ENCODE measurements at places on chromosomes 4 and X.

- DNase-seq: no peak
Observed at GRCh38 chr4:75195111-75195510, 262.2 kb downstream of the PARM1 start.

GRCh38 chr4:45554423-45554822, 569.4 kb downstream of the GABRG1 start:
- no peak for DNase-seq

- DNase-seq: no peak
Observed at GRCh38 chrX:81779701-81780100, 577.8 kb downstream of the SH3BGRL start.

GRCh38 chr4:36326476-36327029, 45.1 kb downstream of the DTHD1 start:
- no peak for DNase-seq

- no peak for DNase-seq
Observed at GRCh38 chrX:25020391-25020904, 4.7 kb upstream of the ARX start.

DNA sequence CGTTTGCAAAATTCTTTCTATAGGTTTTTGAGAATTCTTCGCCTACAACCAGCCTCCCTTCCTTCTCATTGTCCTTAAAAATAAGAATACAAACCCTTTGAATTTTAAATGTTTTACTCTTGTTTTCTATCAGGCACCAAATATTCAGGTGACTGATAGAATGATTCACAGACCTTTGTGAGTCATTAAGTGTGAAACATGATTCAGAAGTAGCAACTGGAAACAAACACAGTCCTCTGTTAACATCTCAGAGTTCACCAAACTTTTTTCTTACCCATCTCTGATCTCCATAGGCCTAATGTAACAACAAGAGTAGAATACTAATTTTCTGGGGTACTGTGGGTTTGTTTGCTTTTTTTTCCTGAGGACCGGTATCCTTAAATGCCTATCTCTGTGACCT, 63.4 kb upstream of the MAB21L2 start:
- no peak for DNase-seq

- DNase-seq: no peak
Observed at GRCh38 chr4:83171436-83172039, 57.0 kb upstream of the PLAC8 start.

DNA sequence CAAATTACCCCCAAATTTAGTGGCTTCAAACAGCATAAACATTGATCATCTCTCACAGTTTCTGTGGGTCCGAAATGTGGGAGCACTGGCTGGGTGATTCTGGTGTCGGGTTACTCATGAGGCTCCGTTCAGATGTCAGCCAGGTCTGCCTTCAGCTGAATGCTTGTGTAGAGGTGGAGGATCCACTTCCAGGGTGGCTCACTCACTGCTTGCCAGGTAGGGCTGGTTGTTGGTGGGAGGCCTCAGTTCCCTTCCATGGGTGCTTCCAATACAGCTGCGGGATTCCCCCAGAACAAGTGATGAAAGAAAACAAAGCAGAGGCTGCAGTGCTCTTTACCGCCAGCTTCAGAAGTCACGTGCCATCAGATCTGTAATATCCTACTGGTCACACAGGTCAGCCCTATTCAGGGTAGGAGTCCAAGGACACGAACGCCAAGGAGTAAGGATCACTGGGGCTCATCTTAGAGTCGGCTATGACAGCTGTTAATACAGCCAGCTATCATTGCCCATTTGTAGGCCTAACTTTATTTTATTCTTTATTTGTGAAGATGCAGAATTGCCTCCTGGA, 1.1 kb upstream of the SMIM43 start:
- no peak for DNase-seq

- no peak for DNase-seq
Observed at GRCh38 chr4:83552924-83553323, 17.0 kb downstream of the GPAT3 start.

- no peak for DNase-seq
Observed at GRCh38 chr4:160510928-160511327, 1408.0 kb downstream of the RAPGEF2 start.

- DNase-seq: no peak
Observed at GRCh38 chrX:78333521-78333920, 6.1 kb upstream of the CYSLTR1 start.

- no peak for DNase-seq
Observed at GRCh38 chr4:148376151-148376550, 66.1 kb downstream of the NR3C2 start.

DNA sequence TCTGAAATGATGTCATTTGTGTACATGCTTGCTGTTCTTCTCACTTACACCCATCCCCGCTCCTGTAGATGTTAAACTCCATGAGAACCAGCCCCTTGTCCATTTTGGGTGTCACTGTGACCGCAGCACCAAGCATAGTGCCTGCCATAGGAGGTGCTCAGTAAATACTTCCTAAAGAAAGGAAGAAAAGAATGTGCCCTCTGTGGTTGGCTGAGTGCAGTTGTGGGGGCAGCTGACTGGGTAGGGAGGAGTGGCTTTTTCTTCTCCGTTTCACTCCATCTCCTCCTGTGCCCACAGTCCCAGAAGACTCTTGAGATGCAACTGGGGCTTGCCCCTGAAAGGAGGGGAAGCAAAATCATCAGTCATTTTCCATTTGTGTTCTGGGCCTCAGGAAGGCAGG, 25.5 kb downstream of the PHEX start:
- DNase-seq: no peak

GRCh38 chr4:44872246-44872645, 145.9 kb upstream of the GNPDA2 start:
- DNase-seq: no peak

DNA sequence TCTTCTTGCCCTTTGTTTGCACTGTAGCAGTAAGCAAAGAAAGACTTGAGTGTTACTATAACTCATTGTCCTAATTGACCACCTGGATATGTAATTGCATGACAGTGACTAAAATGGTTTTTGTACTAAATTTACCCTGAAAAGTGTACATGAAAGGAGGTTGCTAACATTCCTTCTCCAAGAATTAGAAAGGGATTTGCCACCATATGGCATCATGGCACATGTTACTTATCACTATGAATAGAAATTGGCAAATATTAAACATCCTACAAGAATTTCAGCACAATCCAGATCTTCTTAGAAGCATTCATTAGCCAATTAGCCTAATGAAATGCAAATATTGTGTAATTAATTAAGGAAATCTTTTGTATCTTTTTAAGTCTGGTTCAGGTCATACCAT, 834.2 kb downstream of the STPG2 start:
- DNase-seq: no peak

DNA sequence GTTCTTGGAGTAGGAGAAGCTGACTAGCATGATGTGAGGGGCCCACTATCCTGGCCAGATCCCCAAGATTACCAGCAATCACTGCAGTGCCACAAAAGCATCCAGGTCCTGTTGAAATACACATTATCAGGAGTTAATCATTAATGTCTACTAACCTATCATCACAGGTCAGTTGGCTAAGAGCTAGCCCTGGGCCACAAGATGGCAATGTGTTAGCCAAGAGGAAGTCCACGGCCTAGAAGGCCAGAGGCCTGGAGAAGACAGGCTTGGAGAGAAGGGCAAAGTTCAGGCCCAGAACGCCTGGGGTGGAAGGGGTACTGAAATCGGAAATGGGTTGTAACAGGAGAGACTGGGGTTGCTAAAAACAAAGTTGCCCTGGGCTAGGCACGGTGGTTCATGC, 19.9 kb upstream of the KIAA1210 start:
- DNase-seq: no peak

- no peak for DNase-seq
Observed at GRCh38 chr4:5635826-5636195, 72.5 kb downstream of the EVC2 start.

- DNase-seq: no peak
Observed at GRCh38 chr4:152243896-152244595, 291.8 kb downstream of the FBXW7 start.

DNA sequence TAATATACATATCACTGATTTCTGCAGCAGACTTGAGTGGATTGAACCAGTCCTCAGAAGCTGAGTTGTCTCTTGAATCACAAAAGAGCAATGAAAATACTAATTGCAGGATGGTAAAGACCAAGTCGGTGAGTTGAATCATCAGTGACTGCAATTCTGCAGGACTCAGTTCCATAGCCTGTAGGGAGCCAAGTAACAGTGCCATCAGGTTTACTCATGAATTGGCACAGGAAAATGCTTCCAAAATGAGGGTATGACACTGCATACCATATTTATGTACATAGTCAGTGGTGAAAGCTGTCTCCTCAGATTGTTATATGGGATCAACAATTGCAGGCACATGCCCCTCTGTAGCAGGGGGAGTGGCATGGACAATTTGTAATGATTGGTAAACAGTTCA, 192.8 kb downstream of the CCNG2 start:
- no peak for DNase-seq

DNA sequence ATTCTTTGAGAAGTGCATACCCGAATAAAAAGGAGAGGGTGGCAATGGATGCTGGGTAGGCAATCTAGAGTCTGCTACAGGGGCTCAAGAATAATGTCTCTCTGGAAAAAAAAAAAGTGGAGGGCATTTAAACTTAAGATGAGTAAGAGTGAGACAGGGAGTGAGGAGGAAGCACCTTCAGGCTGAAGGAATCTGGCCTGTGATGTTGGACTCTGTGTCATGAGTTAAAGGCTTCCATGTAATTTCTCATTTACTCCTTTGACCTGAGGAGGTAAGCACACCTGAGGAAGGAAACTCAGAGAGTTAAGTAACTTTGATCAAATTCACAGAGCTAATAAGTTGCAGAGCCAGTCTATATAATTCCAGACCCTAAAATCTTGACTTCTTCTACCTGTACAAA, 3.2 kb upstream of the PRKG2 start:
- no peak for DNase-seq

GRCh38 chr4:124636788-124637187, 75.7 kb downstream of the ANKRD50 start:
- peak; percentile 54 for DNase-seq

DNA sequence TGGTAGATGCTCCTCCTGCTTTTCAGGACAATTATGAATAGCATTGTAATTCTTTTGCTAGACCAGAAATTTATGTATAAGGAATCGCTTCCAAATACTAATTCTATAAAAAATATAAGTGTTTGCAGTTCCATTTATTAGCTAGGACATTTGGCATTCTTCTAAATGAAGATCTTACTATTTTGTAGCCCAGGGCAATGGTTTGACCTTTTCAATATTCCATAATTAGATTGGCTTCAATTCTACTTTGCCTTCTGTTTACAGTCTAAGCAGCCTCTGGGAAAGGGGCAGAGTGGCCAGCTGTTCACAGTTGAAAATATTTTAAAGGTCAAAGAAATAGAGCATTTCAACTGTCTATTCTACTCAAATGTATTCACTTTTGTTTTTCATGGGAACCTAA, 912.1 kb upstream of the GRIA3 start:
- DNase-seq: no peak

GRCh38 chr4:13860126-13860525, 232.6 kb upstream of the BOD1L1 start:
- peak; percentile 36 for DNase-seq

- no peak for DNase-seq
Observed at GRCh38 chrX:50941638-50942037, 31.1 kb downstream of the BMP15 start.

DNA sequence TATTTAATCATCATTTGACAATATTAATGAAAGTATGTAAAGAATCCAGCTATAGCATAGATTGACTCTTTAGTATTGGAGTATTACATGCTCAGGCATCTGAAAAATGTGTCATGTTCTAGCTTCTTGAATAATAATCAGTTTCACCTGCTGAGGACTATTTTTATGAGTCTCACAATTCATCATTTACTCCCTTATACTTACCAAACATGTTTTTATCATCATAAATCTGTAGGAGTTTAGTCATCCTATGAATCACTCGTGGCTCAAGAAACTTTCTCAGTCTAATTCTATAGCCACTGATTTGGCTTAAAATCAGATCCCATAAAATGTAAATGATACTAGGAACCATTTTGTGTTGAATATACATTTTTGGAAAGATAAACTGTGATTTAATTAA, 1616.1 kb downstream of the C4orf33 start:
- DNase-seq: no peak

- DNase-seq: no peak
Observed at GRCh38 chrX:18810416-18810815, 103.0 kb downstream of the PPEF1 start.

DNA sequence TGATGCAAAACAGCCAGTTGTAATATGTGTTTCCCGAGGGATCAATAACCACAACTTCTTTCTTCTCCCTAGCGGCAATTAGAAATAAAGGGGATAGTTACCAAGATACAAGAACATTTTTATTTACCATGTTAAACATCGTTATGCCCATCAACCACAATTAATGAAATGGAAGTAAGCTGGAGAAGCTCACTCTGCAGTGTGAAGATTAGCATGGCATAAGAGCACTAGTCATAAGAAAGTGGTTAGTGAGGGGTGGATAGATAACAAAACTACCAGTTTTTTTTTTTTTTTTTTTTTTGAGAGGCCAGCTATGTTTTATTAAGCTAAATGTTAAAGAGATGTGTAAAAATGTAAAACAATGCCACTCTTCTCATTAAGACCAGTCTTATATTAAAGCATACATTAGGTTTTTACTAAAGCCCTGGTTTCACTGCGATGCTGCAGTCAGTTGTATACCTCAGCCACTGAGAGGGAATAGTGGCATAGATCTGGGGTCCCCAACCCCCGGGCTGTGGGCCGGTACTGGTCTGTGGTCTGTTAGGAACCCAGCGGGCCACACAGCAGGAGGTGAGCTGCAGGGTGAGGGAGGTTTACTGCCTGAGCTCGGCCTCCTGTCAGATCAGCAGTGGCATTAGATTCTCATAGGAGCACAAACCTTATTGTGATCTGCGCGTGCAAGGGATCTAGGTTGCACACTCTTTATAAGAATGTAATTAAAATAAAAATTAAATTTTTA, 27.9 kb upstream of the NFXL1 start:
- no peak for DNase-seq

DNA sequence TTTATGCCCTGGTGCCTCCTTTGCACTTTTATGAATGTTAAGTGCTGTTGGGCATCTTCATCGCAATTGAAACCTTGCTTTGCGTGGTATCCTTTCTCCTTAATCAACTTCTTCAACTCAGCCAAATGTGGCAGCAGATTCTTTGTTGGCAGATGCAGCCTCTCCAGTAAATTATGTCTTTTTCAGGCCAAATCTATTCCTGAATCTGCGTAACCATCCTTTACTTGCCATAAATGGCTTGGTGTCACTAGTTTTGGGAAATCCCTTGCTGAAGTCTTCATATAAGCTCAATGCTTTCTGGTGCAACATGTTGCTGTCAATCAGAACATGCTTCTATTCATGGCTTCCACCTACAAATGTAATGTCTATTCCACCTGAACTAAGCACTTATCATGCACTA, 457.5 kb downstream of the FGF13 start:
- no peak for DNase-seq

DNA sequence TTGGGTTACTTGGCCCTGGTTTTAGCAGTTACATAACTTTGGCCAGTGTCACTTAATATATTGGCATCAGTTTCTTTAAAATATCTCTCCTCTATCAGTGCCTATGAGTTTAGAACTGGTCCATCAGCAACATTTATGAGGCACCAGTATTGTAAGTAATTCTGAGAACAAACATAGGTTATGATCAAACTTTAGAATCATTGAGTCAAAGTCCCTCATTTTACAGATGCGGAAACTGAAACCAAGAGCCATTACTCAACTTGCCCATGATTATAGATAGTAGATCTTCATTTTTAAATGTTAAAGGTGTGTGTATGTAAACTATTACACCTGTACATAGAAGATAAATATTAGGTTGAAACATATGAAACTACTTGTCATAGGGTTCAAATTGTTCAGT, 4.5 kb downstream of the NIPAL1 start:
- DNase-seq: no peak

Measured in iPS-NIHi11 (cell line).